ENCODE measurements at places on chromosomes 5 and 9.

GRCh38 chr9:93950619-93951601 is 4.2 kb downstream of the BARX1 start:
- DNase-seq = no peak

- peak; percentile 50 for DNase-seq
Observed at GRCh38 chr9:22307013-22307711, 139.5 kb upstream of the DMRTA1 start.

DNA sequence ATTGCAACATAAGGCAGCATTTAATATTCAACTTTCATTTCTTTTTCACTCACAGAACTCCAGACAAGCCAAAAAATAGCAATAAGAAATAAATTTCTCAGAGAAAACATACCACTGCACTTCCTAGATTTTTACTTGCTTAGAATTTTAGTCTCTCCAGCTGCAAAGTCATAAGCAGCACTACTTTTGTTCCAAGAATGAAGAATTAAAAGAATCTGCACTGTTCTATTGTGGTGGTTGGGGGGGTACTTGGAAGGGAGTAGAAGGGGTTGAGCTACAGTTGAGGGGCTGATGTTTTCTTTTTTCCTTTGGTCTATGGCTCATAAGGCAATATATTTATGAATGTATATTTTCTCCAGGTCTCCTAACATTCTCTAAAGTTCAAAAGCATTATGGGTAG is 144.5 kb downstream of the KIAA0825 start:
- peak; percentile 14 for DNase-seq

- DNase-seq = no peak
Observed at GRCh38 chr9:129558551-129559505, 62.1 kb downstream of the C9orf50 start.

GRCh38 chr5:179777909-179778308 is 15.9 kb upstream of the LTC4S start:
- no peak for DNase-seq

DNA sequence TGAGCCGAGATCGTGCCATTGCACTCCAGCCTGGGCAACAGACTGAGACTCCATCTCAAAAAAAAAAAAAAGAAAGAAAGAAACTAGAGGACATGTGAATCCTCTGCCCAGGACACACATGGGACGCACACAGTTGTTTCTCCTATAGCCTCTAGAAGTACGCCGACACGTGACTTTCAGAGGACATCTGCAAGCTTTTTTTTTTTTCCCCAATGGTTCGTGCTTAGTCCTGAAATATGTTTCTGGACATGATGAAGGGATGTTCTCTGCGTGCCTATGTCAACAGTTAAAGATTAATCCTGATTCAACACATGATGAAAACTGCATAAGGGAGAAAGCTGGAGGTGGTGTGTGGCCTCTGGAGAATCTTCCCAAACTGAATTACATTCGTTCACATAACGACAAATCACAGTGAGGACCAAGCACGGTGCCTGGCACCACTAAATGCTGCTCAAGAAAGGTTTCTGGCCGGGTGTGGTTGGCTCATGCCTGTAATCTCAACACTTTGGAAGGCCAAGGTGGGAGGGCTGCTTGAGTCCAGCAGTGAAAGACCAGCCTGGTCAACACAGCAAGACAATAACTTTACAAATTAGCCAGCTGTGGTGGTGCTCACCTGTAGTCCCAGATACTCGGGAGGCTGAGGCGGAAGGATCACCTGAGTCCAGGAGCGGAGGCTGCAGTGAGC is 9.8 kb downstream of the COL23A1 start:
- DNase-seq = no peak

DNA sequence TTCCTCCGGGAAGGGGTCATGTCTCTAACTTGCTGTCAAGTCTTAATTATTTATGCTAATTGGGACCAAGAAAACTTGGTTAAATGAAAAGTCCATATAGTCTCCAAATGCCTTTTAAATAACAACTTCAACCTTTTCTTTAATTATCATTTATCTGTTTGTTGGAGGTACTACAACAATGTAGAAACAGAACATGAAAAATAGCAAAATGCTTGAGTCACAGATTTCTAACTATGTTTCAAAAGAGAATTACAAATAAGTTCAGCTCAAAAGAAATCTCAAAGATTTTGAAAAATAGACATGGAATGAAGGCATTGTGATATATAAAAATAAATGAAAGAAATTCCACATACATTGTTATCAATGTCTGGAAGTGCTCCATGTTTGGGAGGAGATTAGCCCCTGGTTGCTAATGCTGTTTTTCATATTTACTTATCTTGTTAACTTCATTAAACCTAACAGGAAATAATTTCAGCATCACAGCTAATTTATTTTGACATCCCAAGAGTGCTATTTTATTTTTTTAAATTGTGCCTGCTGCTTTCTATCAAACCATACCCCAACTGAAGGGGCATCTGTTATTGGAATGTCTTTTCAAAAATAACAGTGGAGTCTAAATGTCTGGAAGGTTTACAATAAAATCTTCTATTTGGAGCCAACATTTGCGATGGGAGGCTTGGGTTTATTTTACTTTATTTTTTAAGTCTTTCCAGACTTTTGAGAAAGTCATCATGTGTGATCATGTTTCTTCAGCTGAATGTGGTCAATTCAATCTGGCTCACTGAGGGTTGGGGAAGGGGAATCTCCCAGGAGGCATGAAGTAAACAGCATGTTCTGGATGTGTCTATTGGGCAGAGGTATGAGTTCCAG is 53.1 kb upstream of the ANKRD55 start:
- peak; percentile 30 for DNase-seq

- peak; percentile 97 for DNase-seq
Observed at GRCh38 chr9:134641173-134641989, at the start of gene COL5A1. COL5A1 (plus strand) TSS chr9:134641803; CDS start chr9:134642188, 385 bp downstream.

GRCh38 chr5:77400645-77401044 is 91.5 kb downstream of the WDR41 start:
- DNase-seq = no peak

DNA sequence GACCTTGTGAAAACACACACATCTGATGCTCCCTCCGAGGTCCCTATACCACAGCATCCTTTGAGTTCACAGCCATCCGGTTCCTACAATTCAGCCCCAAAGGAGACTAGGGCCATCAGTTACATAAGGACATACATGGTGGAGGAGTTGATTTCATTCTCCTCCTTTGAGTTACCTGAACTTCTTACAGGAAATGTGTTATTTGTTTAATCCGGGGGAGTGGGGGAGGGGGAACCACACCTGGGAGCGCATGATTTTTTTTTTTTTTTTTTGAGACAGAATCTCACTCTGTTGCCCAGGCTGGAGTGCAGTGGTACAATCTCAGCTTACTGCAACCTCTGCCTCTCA is 30.7 kb downstream of the SEMA4D start:
- DNase-seq = no peak

DNA sequence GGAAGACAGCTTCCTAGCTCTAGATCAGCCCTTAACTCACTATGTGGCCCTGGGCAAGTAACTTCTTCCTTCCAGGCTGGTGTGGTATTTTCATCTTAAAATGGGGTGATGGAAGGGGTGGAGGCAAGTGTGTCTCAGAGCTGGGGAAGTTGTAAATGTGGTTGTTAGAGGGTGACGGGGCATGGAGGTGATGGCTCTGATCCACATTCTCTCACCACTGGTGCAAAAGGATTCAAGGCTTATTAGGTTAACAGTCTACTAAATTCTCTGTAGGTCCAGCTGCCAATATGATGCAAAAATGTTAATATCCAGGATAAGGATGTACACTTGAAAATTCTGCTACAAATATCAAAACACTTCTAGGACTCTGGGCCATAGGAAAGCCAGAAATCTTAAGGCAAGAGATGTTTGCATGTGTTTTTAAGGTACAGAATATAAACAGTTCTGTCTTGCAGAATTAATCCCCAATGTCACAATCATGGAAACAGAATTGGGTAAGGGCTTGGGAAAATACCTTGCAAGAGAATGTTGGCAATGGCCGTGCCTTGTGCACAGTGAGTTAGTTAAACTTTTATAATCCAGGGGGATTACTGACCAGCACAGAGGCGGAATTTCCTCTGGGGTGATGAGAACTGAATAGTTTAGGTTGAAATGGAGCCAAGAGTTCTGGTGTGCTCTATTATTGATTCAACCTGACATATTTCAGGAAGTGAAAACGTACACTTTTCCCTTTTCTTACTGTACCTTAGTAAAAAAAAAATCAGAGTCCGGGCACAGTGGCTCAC is 19.8 kb downstream of the TNFSF15 start:
- peak; percentile 27 for DNase-seq

GRCh38 chr5:72133212-72133990 is 26.1 kb downstream of the MAP1B start:
- DNase-seq = peak; percentile 72

GRCh38 chr9:34984049-34984448 is 5.5 kb upstream of the DNAJB5 start:
- peak; percentile 46 for DNase-seq

- no peak for DNase-seq
Observed at GRCh38 chr5:14937254-14937653, 65.7 kb upstream of the ANKH start.

- peak; percentile 37 for DNase-seq
Observed at GRCh38 chr5:108798513-108799265, 51.0 kb downstream of the FER start.

GRCh38 chr9:96644137-96644536 is 11.0 kb downstream of the PRXL2C start:
- no peak for DNase-seq

GRCh38 chr9:76374783-76375559 is 19.3 kb downstream of the RFK start:
- peak; percentile 91 for DNase-seq

GRCh38 chr9:77463151-77463550 is 185.0 kb downstream of the GNA14 start:
- no peak for DNase-seq

DNA sequence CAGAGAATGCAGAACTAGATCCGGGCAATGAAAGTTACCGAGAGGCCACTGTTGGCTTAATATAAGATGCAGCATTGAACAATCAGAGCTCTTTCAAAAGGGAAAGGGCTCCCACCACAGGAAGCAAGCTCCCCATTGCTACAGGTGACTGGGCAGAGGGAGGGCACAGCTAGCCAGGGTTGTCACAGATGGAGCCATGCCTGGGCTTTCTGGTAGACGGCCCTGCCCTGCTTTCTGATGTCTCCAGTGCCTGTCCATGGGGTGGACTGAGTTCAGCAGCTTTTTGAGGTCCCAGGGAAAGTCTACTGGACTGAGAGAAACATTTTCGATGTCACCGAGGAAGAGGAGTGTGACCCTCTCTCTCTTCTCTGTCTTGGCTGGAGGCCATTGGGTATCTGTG is 14.1 kb downstream of the RGS3 start:
- no peak for DNase-seq

- DNase-seq = no peak
Observed at GRCh38 chr5:80175337-80175736, 80.5 kb downstream of the SERINC5 start.

GRCh38 chr9:115333277-115334070 is 215.5 kb upstream of the TNC start:
- DNase-seq = no peak

Measured in fibroblast of skin of abdomen (primary cell).